ENCODE measurements at places on chromosomes 16 and 17.

DNA sequence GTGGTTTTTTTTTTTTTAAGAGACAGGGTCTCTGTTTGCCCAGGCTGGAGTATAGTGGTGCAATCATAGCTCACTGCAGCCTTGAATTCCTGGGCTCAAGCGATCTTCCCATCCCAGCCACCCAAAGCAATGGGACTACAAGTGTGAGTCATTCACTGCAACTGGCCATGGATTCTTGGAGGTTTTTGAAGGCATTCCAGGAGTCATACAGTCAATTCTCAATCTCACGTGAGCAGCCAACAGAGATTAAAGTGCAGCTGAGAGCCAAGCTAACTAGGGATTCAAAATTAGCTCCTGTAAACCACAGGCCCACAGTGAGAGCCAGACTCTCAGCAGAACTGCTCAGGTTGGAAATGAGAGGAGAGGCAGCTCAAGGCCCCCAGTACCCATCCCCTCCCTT, 30.2 kb downstream of the XPO6 start:
- DNase-seq: no peak

- peak; percentile 14 for DNase-seq
These were observed 93.8 kb downstream of the CDC27 start for GRCh38 chr17:47095268-47095667.

GRCh38 chr16:31502981-31503380, 5.2 kb downstream of the RUSF1 start:
- no peak for DNase-seq

DNA sequence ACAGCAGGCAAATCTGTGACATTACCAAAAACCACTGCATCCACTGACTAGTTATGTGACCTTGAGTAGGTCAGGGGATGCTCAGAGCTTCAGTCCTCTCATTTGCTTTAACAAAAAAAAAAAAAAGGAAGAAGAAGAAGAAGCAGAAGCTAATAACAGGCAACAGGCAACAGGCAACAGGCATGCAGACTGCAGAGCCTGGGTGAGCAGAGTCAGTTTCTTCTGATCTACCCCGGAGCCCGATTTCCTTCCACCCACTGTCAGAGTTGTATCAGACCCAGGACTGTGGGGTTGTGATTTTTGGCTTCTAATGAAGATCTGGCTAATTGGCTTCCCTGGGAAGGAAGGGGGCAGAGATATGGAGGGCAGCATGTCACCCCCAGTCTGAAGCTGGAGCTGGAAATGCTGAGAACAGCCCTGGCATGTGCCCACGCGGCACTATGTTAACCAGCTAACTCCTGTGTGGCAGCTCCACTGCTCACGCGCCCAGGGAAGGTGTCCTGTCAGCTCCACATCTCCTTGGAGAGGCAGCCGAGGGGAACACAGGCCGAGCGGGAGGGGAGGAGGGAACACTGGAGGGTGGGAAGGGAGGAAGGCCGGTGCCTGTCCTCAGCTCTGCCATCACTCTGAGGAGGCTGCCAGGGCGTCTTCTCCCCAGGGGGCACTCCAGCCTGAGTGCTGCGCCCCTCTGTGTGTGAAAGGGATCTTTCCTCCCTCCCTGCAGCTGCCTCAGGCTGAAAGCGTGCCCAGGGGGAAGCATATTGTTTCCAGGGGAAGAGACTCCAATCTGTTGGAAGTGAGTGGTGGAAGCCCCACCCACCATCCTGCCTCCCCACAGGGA, 17.6 kb downstream of the SRCIN1 start:
- DNase-seq: no peak

GRCh38 chr17:75088465-75089417, 987 bp downstream of the SLC16A5 start:
- no peak for DNase-seq

- DNase-seq: no peak
These were observed 27.3 kb downstream of the GRIN2C start for GRCh38 chr17:74832421-74832820.

DNA sequence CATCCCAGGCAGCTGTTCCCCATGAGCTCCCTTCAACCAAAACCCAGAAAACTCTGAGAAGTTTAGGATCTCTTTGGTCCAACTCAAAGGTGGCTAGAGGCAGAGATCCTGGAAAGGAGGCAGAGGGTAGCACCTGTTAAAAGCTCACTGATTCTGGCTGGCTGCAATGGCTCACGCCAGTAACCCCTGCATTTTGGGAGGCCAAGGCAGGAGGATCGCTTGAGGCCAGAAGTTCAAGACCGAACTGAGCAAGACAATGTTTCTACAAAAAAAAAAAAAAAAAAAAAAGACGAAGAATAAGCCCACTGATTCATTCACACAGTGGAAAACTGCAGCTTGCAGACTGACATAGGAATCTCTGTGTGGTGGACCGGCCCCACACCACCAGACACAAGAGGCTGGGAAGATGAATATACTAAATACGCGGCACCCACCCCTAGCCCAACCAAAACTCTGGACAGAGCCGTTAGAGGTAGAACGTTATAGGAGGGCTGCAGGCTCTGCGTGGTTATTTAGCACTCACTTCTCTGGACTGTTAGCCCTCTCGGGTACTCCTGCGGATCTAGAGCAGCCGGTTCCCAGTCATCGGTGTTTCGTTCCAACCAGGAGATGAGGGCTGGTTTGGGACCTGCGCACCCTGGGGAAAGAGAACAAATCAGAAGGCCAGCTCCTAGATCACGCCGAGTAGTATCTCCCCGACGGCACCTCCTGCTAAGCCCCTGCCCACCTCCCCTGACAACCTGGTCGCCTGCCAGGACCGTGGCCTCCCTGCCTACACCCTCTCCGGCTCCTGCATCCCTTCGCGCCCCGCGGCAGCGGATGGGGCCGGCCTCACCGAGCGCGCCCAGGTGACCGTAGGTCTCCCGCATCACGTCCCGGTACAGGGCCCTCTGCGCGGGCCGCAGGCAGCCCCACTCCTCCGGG, 925 bp downstream of the ZNF689 start:
- DNase-seq: peak; percentile 69

DNA sequence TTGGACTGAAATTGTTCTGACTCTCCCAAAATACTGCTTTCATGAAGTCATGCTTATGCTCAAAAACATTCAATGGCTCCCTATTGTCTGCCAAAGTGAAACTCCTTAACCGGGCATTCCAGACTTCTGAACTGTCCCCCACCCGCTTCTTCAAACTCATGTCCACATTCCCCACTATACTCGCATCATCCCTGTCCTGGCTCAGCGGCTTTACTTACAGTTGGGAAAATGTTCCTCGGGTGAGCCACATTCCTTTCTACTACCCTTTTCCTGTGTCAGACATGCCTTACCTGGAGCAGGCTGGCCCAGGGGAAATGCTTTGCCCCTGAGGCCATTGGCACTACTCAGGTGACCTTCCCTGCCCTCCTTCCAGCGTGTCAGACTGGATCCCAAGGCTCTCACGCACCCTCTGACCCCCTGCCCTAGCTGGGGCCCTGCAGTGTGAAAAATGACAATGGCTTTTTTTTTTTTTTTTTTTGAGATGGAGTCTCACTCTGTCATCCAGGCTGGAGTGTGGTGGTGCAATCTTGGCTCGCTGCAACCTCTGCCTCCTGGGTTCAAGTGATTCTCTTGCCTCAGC, 5.3 kb downstream of the CYGB start:
- DNase-seq: no peak

- no peak for DNase-seq
These were observed 116.0 kb downstream of the SALL1 start for GRCh38 chr16:51035110-51035498.

DNA sequence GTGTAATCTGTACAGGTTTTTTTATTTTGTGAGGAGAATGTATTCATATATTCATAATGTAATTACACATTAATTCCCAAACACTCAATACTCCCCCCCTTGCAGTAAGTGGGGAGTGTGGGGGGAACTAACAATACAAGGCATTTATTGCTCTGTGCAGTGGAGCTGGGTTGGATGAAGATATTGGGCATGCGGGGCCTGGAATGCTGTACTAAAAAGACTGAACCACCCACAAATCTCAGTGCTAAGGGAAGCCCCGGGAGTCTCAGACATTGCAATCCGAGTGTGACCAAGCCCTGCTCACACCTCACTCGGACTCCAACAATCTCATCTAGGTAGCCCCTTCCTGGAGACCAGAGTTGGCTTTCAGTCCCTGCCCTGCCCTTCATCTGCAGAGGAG, 6.0 kb downstream of the PLLP start:
- no peak for DNase-seq

- DNase-seq: no peak
These were observed 289.2 kb upstream of the SALL1 start for GRCh38 chr16:51440131-51440889.

DNA sequence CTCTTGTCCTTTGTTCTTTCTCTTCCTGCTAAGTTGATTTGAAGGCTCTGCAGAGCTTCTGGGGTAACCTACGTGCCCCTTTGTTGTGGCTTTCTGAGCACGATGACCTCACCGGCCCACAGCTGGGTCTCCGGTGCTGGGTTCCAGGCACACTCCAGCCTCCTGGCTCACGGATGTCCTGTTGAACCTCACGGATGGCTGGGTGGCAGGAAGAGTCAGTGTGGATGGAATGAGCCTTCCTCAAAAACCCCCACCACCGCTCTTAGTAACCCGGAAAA, 116.0 kb downstream of the SOCS1 start:
- DNase-seq: no peak

DNA sequence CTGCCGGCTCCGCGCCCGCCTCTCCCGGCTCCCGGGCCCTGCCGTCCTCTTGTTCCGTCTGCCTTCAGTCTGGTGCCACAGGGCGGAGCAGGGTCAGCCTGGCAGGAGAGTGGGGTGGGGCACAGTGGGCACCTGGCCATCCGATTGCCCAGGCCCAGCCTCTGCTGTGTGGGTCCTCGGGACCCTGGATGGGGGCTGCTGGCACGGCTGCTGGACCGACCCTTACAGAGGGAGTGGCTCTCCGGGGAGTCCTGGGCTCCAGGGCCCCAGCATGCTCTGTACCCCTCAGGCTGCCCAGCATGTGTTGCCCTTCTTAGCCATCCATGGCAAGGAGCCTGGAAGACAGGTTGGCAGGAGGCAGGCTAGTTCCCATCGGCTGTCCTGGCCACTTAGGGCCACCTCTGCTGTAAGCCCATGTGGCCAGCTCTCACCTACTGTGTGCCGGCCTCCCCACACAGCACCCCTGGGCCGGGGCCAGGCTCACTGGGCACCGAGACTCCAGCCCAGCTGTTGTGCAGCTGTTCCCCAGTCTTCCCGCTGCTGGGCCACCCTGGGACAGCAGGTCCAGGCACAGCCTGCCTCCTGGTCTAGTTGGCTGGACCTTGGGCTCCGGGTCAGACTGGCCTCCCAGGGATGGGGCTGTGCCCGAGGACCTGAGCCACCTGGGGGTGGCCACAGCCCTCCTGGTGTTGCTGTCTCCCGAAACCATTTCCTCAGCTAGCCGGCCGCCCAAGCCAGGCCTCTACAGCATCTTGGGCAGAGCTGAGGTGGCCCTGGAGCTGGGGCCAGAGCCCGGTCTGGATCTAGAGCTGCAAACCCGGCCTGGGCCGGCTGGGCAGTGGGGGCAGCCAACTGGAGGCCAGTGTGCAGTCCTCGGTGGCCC, 24.9 kb downstream of the BAHCC1 start:
- no peak for DNase-seq

DNA sequence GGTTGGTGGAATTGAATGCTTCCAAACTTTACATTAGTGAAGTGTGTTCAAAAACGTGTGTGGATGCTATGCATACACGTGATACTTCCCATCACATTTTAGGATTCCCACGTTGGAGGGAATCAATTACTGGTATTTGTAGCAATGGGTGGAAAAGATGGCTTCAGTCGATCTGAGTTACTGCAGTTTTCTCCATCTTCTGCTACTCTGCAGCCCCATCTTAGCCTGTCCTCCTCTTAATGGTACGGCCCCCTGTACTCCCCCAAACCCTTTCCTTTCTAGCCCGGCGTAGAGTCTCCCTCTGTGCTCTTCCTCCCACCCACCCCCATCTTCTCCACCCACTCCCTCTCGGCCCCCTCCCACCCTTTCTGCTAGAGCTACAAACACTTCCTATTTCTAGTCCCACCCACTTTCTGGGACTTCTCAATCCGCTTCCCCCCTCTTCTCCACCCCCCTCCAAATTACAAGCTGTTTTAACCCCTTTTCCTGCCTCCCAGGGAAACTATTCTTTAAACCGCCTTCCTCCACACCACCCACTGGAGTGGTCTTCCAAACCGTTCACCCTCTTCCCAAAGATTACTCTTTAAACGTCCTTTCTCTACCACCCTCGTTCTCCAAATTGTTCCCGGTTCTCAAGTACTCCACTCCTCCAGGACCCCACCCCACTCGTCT, 1.1 kb downstream of the CHTF8 start:
- peak; percentile 68 for DNase-seq

- no peak for DNase-seq
These were observed 7.7 kb downstream of the ITGAM start for GRCh38 chr16:31267332-31268032.

- DNase-seq: no peak
These were observed 10.3 kb upstream of the PHB1 start for GRCh38 chr17:49425004-49425286.

DNA sequence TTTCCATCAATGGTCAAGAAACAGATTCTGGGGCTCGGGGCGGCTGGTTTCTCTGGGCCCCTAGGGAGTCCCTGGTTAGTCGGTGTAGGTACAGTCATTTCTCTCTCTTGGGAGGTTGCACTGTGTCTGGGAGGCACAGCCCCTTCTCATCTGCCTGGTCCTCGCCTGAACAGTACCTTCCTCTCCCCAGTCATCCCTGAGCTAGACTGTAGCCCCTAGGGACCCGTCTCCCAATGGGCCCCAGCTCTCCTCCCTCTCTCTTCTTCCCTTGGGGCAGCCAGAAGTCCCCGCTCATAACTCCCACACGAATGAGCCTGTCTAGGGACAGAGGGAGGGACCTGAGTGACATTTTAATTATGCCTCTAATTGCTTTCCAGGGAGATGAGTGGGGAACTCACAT, 20.2 kb upstream of the CPSF4L start:
- DNase-seq: no peak

GRCh38 chr17:63247706-63248105, 198.4 kb downstream of the CYB561 start:
- DNase-seq: no peak

GRCh38 chr17:55427587-55427882, 5.9 kb upstream of the MMD start:
- DNase-seq: no peak

GRCh38 chr17:55661963-55662834, 60.5 kb downstream of the TMEM100 start:
- no peak for DNase-seq

GRCh38 chr17:32664936-32665583, 178.3 kb downstream of the CDK5R1 start:
- DNase-seq: peak; percentile 12

GRCh38 chr17:8436844-8437171, 1.1 kb downstream of the NDEL1 start:
- no peak for DNase-seq

DNA sequence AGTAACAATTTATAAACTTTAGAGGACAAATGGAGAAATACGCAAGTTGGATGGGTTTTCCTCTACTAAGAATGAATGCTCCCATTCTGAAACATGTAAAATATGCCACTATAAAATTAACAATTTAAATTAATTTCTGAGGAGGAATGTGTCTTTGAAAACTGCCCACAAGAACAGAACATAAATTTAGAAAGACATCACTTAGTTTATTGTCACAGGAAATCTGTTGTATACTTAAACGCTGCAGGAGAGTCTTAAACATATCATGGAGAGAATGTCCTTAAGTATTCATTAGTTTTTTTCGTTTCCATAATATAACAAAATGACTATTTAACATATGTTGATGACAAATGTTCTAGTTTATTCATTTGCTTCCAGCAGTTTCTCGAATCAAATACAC, 29.6 kb downstream of the USP32 start:
- DNase-seq: no peak

All from hematopoietic multipotent progenitor cell treated with erythropoietin and hydrocortisone succinate and interleukin-3 and kit ligand, for 6 days (in vitro differentiated cells).